Right renal pelvis (tissue), 4 donors: ENCODE measurements at places on chromosomes 4 and X. TPM values are rescaled to one million over a fixed set of nuclear protein-coding genes. Genes with fewer than 3 reads are reported as not detected.

DNA sequence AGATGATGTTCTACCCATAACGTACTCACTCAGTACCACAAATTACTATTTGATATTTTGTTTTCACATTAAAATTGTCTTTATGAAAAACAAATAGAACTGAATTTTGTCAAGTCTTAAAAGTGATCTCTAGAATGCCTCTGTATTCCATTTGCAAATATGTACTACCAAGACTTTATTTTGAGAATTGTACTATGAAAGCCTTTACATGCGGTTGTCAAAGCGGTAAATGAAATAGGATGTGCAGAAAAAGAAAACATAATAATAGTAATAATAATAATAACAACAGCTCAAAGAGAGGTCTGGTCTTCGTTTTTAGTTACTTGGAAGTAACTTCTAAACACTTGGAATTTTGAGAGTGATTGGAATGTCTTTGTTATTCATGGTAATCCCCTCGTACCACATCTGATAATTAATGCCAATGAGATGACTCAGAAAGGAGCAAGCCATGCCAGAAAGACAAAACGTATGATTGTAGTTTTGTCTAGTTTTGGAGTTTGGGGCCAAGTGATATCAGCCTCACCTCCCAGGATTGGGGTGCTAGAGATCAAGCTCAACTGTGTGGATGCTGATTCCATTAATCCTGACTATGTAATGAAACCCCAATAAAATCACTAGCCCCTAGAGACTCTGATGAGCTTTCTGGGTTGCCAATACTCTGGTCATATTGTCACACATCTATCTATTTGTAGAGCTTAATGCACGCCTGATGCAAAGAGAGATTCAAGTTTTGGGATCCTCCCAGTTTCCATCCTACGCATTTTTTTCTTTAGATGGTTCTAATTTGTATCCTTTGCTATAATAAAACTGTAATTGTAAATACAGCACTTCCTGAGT, 20.2 kb upstream of the CTSO start:
- no peak for DNase-seq

DNA sequence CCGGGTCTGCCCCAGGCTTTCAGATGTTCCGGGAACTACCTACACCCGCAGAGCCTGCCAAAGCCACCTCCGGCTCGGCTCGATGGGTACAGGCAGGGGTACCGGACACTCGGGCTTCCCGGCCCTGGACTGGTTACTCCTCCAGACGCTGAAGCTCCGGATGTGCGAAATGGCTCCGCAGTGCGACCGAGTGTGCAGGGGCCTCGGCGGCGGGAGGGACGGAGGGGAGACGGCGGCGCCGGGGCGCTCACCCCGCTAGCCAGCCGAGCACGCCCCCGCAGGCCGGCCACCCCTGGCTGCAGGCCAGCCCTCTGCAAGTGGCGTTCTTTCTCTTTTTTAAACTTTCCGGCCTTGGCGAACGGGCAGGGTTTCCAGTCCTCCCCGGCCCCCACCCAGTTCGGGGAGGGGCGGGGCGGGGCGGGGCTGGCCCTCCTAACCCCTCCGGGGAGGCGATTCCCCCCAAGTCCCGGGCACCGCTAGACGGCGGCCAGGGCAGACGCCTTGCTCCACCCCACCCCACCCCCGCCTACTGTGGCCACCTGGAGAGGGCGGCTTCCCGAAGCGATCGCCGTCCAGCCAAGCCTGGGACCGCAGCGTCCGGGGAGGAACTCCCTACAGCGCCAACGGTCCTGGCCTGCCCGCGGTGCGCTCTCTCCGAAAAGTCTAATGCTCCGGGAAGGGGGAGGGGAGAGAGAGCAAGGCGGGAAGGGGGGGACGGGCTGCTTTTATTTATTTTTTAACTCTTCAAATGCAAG, 7.5 kb downstream of the BCOR start:
- no peak for DNase-seq

DNA sequence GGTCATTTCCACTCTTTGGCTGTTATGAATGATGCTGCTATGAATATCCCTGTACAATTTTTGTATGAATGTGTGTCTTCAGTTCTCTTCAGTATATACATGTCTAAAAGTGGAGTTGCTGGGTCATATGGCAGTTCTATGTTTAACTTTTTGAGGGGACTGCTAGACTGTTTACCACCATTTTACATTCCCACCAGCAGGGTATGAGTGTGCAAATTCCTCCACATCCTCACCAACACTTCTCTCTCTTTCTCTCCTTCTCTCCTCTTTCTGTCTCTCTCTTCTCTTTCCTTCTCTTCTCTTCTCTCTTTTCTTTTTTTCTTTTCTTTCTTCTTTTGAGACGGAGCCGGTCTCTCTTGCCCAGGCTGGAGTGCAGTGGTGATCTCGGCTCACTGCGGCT, 7.8 kb downstream of the WWC2 start:
- DNase-seq = no peak

- DNase-seq = no peak
Observed at GRCh38 chr4:25013756-25014661, 16.7 kb downstream of the LGI2 start.

GRCh38 chr4:144316869-144317268, 176.4 kb upstream of the GYPA start:
- no peak for DNase-seq

GRCh38 chr4:61571761-61572559, 371.8 kb downstream of the ADGRL3 start:
- DNase-seq = no peak

DNA sequence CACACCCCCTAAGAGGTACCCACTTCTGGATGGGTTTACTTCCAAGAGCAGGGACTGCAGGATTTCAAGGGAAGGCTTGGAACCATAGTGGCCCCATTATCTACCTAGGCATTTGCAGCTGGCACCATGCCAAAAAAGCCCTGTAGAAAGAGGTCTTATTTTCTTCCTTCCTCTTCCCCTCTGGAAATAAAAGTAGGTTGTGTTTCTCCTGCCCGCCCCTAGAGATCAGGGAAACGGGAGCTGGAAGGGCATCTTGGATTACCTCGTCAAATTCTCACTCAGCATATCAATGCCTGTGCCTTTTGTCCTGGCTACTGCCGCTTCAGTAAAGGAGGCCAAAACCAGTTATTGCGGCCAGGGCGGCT, 1.6 kb downstream of the SCD5 start:
- no peak for DNase-seq

GRCh38 chr4:64781737-64782326, 372.6 kb upstream of the TECRL start:
- DNase-seq = peak; percentile 8

Gene MAP7D2
- polyA plus RNA-seq = 4.2 TPM

Gene MAGEA10
- polyA plus RNA-seq = not detected

Gene DDIT4L
- 3.2 TPM for polyA plus RNA-seq
